ENCODE measurements at places on chromosomes 6 and 20. TPM values are rescaled to one million over a fixed set of nuclear protein-coding genes. Genes with fewer than 3 reads are reported as not detected.

CD40 gene
- total RNA-seq, result 2.0 TPM

ENPP5 gene
- total RNA-seq, result 0.55 TPM

SLC22A7 gene
- not detected for total RNA-seq

RIPPLY2 gene
- total RNA-seq, result 0.87 TPM

SYNDIG1 gene
- total RNA-seq, result 0.33 TPM

OR12D3 gene
- not detected for total RNA-seq

CCM2L gene
- under 0.01 TPM for total RNA-seq

TGM3 gene
- not detected for total RNA-seq

HLA-DOA gene
- not detected for total RNA-seq

TMC2 gene
- not detected for total RNA-seq

LY6G6D gene
- total RNA-seq, result not detected

BMP6 gene
- total RNA-seq, result 3.7 TPM

MYB gene
- total RNA-seq, result 0.12 TPM

JAG1 gene
- total RNA-seq, result 12.9 TPM

THEMIS gene
- not detected for total RNA-seq
